Lung microvascular endothelial cell (primary cell): ENCODE measurements at places on chromosomes 1 and 21. TPM values are rescaled to one million over a fixed set of nuclear protein-coding genes. Genes with fewer than 3 reads are reported as not detected.

Gene SCP2
- 95.2 and 102 TPM in 2 replicates for total RNA-seq

GRCh38 chr1:3491291-3492246 is 37.1 kb downstream of the ARHGEF16 start:
- peak; percentile 42 for DNase-seq

GRCh38 chr1:36583980-36584782 is 101.5 kb upstream of the CSF3R start:
- no peak for DNase-seq

Gene TAGLN2
- 59.1 and 165 TPM in 2 replicates for total RNA-seq

- no peak for DNase-seq
Observed at GRCh38 chr1:169509354-169509753, 23.6 kb upstream of the SLC19A2 start.

Gene UBXN10
- total RNA-seq: under 0.01 TPM in 1 of 2 replicates, not detected in the other

Gene CLDN14
- 0.22 TPM in 1 of 2 replicates, not detected in the other for total RNA-seq

Gene WDR64
- total RNA-seq: not detected in 2 replicates

DNA sequence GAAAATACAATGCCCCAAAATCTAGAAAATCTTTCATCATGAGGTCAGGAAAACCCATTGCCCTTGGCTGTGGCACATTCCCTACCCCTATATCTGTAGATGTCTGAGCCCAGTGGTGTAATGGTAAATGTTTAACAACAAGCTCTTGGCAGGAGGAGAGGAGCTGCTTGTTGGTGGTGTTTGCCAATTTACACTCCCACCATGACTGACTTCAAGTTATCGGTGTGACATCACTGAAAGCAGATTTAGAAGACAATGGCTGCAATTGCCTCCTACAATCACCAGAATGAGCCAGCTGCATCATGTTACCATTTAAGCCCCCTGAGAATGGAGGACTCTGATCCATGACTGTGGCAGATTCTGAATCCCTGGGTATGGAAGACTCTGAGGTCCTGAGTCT is 70.9 kb downstream of the SDC3 start:
- DNase-seq: no peak

Gene GSTM5
- under 0.01 TPM in 1 of 2 replicates, not detected in the other for total RNA-seq

Gene TSPEAR
- under 0.01 TPM in 2 replicates for total RNA-seq

- DNase-seq: no peak
Observed at GRCh38 chr1:204260601-204261197, 46.9 kb upstream of the GOLT1A start.

Gene HHIPL2
- total RNA-seq: not detected in 2 replicates

DNA sequence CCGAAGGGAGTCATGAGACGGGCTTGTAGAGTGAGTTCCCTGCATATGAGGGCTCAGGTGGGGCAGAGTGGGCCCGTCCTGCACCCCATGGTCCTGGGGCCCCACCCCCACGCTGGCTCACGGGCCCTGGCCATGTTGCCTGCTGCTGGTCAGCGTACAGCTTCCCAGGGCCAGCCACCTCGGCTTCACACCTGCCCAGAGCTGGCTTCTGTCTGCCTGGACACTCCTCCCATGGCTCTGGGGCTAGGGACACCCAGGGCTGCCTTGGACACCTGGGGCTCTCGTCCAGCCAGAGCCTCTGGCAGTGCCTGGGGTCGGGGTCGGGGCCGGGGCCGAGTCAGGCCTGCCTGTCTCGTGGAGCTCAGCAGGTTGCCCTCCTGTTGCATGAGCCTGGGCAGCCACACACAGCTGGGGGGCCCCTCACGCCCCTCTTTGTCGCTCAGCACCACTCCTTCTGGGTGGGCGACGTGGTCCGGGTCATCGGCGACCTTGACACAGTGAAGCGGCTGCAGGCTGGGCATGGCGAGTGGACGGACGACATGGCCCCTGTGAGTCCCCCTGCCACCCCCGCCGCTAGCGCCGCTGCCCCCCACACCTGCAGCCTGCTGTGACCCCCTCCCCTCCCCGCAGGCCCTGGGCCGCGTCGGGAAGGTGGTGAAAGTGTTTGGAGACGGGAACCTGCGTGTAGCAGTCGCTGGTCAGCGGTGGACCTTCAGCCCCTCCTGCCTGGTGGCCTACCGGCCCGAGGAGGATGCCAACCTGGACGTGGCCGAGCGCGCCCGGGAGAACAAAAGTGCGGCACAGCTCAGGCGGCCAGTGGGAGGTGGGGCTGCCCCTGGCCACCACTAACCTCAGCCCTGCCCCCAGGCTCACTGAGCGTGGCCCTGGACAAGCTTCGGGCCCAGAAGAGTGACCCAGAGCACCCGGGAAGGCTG is 5.5 kb upstream of the MMP23B start:
- no peak for DNase-seq

DNA sequence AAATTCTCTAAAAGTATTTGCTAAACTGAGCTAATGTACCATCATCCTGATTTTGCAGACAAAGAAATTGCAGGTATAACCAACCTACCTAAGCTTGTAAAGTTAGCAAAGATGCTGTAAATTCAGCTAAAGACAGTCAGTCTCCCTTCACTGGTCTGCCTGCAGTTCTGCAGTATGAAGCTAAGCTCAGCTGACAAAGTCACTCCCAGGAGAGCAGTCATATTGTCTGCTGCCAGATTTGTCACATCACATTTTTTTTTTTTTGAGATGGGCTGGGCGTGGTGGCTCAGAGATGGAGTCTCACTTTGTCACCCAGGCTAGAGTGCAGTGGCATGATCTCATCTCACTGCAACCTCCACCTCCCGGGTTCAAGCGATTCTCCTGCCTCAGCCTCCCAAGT is 8.9 kb upstream of the CMPK1 start:
- DNase-seq: no peak

- DNase-seq: peak; percentile 72
Observed at GRCh38 chr1:77271852-77272580, 9.8 kb upstream of the AK5 start.

GRCh38 chr1:228734881-228735801 is at the start of gene RHOU:
Gene RHOU (plus strand): TSS chr1:228735479. CDS start chr1:228735743, 264 bp downstream.
- DNase-seq: peak; percentile 90

Gene SLAMF9
- not detected in 2 replicates for total RNA-seq

DNA sequence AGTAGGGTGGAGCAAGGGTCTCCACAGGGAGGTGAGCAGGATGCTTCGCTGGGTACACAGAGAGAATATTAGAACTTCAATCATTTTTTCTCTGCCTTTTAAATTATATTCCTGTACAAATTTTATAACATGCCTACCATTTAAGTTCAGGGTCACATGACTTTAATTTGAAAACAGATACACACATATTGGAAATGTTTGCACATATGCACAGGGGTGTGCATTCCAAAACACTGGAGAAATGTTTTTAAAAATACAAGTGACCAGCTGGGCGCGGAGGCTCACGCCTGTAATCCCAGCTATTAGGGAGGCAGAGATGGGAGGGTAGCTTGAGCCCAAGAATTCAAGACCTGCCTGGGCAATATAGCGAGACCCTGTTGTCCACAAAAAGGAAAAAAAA is 39.7 kb downstream of the NIPAL3 start:
- DNase-seq: no peak

Gene PRELP
- not detected in 2 replicates for total RNA-seq

DNA sequence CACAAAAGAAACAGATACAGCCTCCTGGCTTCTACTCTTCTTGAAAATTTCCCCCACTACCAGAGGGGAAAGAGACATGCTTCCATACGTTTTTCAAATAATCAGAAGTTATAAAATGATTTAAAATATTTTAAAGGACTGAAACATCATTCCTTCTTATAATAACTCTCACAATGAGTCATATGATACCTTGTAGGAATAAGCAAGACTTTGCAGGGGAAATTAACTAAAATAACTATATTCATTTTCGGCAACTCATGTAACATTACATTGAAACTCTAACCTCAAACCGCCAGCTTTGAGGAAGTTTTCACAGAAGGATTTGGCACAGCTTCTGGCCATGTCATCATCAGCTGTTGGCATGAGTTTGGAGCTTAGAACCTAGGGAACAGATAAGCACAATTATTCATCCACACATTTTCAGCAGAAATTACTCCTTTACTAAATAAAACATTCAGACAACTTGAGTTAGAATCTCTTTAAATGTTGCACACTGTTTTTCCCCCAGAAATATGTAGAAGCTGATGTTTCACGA is 85.9 kb downstream of the USP24 start:
- peak; percentile 81 for DNase-seq
